ENCODE measurements at places on chromosomes 5 and 9.

GRCh38 chr5:143402553-143403333 is 743 bp downstream of the NR3C1 start:
- no peak for DNase-seq

- no peak for DNase-seq
These were observed 36.7 kb upstream of the UBE2D2 start for GRCh38 chr5:139524446-139524845.

DNA sequence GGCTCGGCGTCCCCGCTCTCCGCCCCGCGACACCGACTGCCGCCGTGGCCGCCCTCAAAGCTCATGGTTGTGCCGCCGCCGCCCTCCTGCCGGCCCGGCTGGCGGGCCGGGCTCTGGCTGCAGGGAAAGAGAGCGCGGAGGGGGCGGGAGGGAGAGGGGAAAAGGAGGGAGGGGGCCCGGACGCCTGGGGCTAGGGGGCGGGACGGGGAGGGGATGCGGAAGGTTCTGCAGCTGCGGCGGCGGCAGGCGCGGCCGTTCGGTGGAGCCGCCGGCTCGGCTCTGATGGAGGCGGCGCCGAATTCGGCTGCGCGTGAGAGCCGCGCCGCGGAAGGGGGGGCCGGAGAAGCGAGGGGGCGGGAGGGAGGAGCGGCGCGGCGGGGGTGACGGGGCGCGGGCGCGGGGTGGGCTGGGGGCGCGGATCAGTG is at the start of gene MARCHF11:
MARCHF11 (minus strand) TSS at position 281 of the 425 bp plus-strand sequence; CDS start at position 65, 216 bp downstream.
- no peak for DNase-seq

DNA sequence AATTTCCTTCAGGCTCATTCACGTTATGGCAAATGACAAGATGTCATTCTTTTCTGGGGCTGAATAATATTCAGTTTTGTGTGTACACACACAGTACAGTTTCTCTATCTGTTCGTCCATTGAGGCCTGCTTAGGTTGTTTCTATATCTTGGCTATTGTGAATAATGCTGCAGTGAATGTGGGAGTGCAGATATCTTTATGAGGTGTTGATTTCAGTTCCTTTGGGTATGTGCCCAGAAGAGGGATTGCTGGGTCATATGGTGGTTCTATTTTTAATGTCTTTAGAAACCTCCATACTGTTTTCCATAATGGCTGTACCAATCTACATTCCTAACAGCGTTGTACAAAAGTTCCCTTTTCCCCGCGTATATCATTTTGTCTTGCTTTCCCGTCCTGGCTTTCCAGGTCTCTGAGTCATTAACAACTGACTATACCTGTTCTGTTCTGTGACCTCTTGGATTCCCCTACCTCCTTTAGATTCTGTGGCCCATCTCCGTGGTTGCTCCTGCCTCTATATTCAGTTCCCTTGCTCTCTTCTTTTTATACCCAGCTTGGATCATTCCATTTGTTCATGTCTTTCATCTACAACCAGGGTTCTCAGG is 6.8 kb downstream of the SNX30 start:
- DNase-seq: no peak

GRCh38 chr5:147754372-147755122 is 28.0 kb downstream of the JAKMIP2 start:
- no peak for DNase-seq

DNA sequence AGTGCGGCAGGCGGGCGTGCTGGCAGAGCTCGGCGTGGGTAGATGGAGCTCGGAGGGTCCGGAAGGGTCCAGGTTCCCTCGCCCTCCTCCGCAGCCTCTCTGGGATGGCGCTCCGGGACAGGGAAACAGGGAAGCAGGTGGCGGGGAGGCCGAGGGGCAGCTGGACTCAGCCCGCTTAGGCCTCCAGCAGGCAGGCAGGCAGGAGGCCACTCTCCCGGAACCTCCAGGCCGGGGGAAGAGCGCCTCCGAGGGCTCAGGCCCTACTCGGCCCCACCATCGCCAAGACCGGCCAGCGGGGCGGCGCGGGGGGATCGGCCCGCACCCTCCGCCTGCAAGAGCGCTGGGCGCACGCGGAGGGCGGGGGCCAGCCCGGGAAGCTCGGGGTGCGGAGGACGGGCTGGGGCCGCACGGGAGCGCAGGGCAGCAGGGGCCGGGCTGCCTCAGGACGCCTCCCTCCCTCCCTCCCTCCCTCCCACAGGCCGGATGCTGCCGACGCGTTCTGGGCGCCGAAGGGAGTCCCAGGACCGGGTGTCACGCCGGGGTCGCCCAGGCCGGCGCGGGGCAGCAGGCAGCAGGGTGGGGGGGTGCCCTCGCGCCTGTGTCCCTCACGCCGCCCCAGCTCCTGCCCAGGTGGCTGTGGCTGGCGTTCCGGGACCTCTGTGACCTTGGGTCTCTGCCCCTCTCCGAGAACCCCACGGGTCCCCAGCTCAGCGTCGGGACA is 977 bp downstream of the MGAT4B start:
- no peak for DNase-seq

DNA sequence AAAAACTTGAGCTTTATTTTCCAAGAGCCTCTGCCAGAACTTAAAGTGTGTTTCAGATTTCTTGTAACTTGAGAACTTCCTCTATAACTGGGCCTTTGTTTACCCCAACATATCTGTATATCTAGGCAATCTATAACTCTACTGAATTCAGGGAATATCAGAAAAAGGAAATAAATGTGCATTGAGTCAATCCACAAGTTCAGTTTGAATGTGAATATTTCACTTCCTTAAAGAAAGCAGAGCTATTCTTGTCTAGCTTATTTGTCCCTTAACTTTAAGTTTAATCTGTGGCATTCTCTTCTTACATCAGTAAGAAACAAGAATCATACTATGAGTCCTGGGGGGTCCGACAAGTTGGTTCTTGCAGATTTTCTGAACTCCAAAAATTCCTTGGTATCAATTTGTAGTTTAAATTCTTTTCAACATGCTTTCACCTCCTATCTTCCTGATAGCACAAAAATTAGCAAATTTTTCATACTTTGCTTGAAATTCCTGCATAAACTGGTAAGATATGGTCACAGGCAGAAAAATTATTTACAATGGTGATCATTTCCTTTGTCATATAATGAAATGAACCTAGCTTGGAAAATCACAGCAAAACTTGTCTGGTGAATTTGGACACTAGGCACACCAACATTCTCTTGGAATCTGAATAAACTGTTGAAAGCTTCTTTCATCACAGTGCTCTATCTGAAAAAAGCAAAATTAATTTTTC is 19.8 kb upstream of the ITGA1 start:
- no peak for DNase-seq

DNA sequence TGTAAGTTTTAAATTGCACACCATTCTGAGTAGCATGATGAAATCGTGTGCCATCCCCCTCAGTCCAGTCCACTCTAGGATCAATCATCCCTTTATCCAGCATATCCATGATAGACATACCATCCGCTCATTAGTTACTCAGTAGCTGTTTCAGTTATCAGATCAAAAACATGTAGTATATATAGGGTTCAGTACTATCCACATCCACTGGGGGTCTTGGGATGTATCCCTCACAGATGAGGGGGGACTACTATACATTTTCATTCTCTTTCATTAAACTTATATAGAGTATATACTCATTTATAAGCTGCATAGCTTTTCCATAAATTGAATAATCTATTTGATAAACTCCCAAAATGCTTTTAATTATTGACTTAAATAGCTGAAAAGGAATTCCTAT is 67.6 kb downstream of the MEIKIN start:
- no peak for DNase-seq

GRCh38 chr5:139562847-139563246 is 1.7 kb downstream of the UBE2D2 start:
- DNase-seq: no peak

DNA sequence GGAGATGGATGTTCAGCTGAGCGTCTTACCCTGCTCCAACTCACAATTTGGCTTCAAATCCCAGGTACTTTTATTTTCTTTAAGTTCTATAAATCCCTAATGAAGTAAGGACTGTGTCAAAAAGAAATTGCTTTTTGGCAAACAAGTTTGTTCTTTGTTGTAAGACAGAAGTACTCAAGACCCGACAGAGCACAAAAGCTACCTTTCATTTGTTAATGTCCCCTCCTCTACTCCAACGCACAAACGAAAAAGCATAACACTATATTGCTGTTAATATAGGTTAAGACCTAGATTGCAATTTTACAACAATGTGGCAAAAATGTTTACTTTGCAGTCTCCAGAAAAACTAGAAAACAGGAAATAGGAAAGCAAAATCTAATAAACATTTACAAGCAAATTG is 595.4 kb upstream of the DMAC1 start:
- DNase-seq: no peak

GRCh38 chr9:1939926-1940368 is 75.2 kb upstream of the SMARCA2 start:
- no peak for DNase-seq

GRCh38 chr5:124630767-124631704 is 115.4 kb downstream of the ZNF608 start:
- DNase-seq: no peak

DNA sequence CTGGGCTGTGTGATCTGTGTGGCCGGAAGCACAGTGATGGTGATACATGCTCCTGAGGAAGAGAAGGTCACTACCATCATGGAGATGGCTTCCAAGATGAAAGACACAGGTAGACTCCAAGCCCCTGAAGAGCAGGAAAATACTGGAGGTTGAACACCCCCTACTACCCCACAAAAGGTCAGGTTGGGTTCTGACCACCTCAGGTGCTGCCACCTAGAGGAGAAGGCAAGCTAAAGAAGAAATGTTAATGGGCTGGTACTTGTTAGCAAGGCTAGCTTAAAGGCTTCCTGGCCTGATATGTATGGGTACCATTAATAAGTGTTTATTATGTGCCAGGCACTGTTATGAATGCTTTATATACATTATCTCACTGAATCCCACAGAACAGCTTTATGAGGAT is 11.7 kb downstream of the NIPAL4 start:
- DNase-seq: no peak

- DNase-seq: no peak
These were observed 123.0 kb upstream of the GAS1 start for GRCh38 chr9:87070336-87070735.

DNA sequence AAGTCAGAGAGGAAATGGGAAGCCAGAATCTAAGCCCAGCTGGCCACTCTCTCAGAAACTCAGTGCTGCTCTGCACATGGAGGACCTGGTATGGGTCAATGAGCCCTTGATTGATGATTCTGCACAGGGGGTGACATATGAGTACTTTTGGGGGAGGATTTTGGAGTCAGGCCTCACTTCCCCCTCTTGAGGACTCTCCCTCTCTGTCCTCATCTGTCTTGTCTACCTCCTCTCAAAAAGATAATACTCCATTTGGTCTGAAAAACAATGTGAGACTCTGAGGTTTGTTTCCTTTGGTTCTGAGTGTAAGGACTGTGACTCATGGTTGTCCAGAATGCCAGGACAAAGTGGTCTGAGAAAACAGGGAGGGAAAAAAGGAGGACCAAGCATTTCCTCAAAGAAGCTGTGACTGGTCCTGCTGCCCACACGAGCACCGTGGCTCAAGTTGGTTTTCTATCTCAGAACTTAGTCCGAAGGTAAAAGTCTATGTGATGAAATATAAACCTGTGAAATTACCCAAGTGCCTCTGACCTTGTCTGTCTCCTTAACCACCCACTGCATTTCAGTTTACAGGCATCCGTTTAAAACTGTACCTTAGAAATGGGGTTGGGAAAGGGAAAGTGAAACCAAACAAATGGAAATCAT is 11.1 kb downstream of the TTC39B start:
- peak; percentile 87 for DNase-seq

DNA sequence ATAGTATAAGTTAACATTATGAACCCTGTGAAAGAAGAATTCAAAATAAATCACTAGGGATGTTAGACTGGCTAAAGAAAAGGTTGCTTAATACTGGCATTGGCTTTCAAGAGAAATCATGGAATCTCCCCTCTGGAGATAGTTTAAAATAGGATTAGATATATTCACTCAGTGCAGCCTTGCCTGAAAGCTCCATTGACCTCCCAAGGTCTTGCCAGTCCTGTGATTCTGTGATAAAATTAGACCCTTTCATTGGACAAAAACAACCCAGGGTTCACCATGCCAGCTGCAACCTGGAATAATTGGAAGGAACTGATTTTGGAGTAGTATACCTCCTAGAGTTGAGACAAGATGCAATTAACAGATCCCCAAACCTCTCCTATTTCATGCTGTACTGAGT is 588.1 kb upstream of the MEF2C start:
- no peak for DNase-seq

- peak; percentile 88 for DNase-seq
These were observed 139.6 kb upstream of the LRRTM2 start for GRCh38 chr5:139014726-139015125.

DNA sequence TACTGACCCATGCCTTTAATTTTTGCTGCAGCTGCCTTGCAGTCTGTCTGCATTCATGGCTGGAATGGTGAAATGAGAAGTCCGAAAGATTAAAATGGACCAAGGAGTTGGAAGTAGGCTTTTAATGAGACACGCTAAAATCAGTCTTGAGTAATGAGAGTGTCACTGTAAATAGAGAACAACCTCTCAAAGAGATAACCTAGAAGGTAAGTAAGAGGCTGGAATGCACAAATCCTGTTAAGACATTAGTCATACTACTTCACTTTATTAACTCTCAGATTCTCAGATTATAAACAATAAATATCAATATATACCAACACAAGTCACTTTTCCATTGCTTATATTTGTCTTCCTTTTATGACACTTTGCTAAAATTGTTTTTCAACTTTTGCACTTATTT is 880.6 kb upstream of the C9orf72 start:
- no peak for DNase-seq

- DNase-seq: no peak
These were observed 781 bp downstream of the ST6GALNAC4 start for GRCh38 chr9:127915801-127916719.

- peak; percentile 72 for DNase-seq
These were observed 23.8 kb downstream of the LVRN start for GRCh38 chr5:115985802-115986757.

DNA sequence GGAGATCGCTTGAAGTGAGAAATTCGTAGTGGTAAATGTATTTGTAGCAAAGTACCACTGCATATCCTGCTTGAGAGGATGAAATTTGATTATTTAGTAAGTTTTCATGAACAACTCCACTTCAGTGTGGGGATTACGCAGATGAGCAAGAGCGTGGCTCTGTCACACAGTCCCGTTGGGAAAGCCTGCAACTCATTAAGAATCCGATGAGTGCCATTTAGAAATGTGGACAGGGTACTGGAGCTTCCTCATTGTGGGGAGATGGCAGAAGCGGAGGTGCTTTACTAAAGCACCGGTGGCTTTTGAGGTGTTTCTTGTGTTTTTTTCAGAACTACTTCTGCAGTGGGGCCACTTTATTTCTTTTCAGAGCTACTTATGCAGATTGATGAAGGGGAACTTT is 1.4 kb downstream of the TJP2 start:
- no peak for DNase-seq

- no peak for DNase-seq
These were observed 3.0 kb downstream of the NKX2-5 start for GRCh38 chr5:173231996-173232498.

DNA sequence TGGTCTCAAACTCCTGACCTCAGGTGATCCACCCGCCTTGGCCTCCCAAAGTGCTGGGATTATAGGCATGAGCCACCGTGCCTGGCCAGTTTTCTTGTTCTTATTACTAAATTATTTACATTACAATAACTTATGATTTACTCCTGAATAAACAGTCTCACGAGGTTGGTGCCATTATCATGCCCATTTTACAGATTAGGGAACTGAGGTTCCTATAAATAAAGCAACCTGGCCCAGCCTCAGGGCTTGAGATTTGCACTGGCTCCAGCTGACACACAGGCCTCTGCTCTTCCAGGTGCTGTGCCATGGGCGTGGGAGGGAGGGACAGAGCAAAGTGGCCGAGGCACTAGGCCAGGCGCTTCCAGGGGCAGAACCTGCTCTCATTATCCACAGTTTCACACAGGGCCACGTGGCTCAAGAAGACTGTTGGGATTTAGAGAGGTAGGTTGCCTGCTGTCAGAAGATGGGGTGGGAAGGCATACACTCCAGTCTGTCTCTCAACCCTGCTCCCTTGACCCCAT is 2.3 kb downstream of the PLPP7 start:
- no peak for DNase-seq

GRCh38 chr9:83959061-83959460 is 21.0 kb downstream of the HNRNPK start:
- peak; percentile 82 for DNase-seq
